ENCODE measurements at places on chromosomes 6 and 20.

- DNase-seq, result no peak
These were observed 337.5 kb upstream of the CITED2 start for GRCh38 chr6:139711804-139712585.

DNA sequence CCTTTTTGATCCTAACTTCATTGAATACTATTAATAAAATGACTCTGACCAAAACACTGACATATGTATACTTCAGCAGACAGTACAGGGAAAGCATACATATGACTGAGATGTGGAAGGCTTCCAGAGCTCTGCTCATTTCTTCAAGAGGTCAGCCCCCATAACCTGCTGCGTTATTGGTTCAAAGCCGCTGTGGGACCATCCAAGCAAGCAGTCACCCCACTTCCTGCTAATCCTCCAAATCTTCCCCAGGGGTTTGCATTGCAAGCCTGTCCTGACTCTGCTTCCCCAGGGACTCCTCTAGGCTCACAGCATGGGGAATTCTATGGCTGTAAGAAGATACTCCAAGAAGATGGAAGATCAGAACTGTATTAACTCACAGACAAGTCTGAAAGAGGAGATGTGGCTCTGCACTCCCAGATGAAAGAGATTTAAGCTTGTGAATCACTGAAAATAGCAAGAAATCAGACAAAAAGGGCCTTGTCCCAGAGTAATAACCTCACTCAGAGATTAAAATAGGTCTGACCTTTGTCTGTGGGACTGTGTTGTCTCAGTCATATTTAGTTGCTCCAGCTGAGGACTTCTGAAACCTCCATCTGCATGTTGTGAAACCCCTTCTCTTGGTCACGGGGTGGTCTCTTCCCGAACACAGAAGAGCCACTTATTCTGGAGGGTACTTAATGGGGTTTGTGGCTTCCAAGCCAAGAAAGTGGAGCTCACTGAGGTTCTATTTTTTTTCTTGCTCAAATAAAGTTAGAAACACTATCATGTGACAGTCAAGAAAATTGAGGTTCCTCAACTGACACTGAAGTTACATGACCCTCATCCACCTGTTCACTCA, 101.5 kb upstream of the MARCKS start:
- peak; percentile 25 for DNase-seq

GRCh38 chr6:138521790-138522189, 22.5 kb upstream of the NHSL1 start:
- DNase-seq, result no peak

DNA sequence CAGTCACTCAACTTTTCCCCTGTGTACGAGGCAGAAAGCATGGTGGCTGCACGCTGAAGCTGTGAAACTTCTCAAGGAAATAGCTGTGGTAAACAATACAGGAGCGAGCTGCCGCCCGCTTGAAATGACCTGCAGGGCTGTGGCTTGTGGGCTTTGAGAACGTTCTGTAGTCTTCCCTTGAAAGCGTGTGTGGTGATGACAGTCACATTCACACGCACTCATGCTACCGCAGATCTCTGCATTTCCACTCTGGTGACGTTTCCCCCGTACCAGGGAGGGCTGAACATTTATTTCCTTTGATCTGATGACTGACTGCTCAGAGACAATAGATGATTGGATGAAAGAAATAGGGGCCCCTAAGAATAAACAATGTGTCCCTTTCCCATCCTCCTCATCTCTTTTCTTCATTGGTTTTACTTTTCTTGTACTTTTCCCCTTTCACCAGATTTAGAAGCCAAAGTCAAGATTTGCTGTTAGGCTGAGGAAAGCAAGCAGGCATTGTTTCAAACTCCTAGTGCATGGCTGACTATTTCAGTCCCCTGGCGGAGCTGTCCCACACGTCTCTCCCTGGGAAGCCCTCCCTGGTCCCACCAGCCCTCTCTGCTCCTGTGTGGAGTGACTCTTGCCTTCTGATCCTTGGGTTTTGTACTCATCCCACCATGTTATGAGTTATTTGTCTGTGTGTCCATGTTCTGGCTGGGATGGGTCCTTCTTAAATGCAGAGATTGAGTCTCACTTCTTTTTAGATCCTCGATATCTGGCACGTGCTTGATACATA, 3.9 kb downstream of the SYTL3 start:
- DNase-seq, result no peak

DNA sequence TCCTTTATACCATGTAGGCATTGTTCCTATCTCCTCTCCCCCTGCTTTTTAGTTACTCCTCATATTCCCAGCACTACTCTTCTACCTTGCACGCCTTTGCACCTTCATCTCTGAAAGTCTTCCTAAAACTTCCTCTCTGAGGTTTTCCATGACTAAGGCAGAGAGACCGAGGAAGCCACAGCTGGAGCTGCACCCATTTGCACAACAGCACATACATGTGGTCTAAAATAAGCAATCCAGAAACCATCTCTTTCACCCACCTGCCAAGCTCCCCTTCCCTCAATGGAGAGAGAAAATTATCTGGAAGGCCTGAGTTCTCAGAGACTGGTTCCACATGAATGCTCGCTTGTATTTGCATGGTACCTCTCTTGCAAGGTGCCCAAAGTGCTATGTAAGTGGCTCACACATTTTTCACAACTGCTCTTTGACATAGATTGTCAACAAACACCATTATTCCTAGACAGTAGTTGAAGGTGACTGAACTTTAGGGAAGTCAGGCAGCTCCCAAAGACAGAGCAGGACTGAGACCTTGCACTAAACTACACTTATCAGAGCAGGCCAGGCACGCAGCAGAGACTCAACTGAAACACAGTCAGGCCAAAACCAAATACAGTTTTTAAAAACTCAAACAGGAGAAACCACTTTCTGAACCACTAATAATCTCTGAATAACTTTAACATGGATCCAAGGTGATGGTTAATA, 313.2 kb downstream of the TFAP2A start:
- DNase-seq, result no peak

All from activated B cell treated with CpG ODN at 0.5 μM for 24 hours (primary cell).